Prostate gland (tissue), 2 donors: ENCODE measurements at places on chromosomes 3 and 15.

DNA sequence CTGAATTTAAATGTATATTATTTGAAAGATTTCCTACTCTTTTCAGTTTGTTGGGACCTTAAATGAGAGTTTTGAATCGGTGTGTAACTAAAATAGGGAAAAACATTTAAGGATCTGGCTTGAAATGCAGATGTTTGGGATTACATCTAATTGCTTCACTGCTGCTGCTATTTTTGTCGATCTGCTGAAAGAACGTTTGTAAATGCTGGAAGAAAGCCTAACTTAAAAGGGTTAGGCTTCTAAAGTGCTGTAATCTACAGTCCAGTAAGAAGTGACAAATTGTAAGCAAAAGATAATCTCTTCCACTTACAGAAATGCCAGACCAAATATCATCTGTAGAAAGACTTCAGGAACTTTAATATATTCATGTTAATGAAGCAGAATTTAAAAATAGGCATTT lies 691.6 kb downstream of the ZNF385D start:
- DNase-seq = no peak

GRCh38 chr3:13122081-13123012 lies 49.1 kb upstream of the IQSEC1 start:
- DNase-seq = no peak

GRCh38 chr15:44810237-44810636 lies 73.9 kb downstream of the TRIM69 start:
- peak; percentile 17 for DNase-seq

DNA sequence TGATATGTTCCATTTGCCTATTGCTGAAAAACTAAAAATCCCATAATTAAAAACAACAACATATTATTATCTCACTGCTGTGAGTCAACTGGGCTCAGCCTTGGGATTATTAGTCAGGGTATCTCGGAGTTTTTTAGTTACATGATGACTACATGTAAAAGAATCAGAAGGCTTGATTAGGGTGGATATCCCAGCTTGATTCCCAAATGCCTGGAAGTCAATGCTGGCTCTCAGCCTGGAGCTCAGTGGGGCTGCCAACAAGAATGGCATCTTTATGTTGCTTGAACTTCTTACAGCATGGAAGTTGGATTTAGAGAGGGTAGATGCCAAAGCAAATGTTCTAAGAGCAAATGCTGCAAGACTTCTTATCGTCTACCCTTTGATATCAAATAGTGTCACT lies 278.5 kb downstream of the PLOD2 start:
- no peak for DNase-seq

DNA sequence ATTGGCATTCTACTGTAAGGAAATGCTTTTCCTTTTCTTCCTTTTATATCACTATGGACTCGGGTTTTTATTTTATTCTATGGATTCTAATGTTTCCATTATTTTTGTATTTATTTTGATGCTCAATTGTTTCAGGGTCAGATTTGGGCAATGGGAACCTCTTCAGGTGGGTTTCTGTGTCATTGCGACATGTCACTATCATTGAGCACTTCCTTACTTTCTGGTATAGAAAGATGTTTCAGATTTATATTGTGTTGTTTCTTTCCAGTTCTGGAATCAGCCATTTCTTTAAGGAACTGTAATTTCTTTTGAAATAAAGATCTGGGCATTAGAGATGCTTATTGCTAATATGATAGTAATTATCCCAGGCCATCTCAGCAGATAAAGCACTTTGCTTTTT lies 21.8 kb downstream of the GALK2 start:
- no peak for DNase-seq

DNA sequence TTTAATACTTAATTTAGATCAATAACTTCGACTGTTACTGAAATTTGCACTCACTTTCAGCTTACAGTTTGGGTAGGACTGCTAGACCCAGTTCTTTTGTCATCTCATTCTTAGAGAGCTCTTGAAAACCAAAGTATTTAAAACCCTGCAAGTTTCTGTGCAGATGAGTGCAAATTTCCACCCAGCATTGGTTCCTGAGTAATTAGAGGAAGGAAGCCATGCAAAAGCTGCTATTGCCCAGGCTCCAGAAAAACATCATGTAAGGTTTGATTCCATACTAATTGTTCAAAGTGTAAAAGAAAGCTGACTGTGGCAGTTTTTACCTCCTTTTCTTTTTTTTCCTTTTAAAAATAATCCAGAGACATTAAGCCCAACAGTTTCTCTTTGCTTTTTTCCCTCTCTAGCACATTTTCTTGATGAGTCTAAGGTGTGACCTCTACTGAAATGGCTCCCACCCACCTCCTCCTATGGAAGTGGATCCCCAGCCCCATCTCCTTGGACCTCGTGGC lies 30.3 kb downstream of the ABHD2 start:
- no peak for DNase-seq

DNA sequence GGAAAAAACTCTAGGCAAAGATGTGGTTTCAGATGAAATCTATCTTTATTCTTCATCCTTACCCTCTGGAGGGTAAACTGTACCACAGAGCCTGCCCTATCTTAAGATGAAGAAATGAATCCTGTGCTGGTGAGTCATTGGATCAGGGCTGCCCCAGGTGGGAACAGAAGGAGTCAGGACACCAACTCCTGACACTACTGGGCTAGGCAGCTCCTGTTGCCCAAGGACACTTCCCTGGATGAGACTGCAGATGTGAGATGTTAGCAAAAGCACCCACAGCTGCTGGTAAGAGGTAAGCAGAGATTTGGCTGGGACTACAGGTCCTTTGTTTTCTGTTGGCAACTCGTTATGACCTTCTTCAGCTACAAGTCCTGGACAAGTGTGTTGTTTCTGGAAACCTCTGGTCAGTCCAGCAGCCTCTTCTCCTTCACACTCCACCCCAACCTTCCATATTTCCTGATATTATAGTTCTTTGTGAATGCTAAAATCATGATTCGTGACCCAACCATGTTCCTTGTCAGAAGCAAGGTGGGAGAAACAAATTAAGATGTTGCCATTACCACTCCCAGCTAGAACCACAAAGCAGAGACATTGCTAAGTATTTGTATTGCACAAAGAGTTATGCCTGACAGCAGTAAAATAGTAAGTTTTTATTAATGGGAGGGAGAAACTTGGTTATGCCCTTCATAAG lies 104.2 kb upstream of the TGFBR2 start:
- no peak for DNase-seq

- no peak for DNase-seq
These were observed 238.2 kb downstream of the GREM1 start for GRCh38 chr15:32956006-32956405.
